Stomach (tissue), 19 donors: ENCODE measurements at places on chromosomes 11 and 22.
A peak's percentile ranks its signal among the peaks of the same experiment; 100 is the strongest.

DNA sequence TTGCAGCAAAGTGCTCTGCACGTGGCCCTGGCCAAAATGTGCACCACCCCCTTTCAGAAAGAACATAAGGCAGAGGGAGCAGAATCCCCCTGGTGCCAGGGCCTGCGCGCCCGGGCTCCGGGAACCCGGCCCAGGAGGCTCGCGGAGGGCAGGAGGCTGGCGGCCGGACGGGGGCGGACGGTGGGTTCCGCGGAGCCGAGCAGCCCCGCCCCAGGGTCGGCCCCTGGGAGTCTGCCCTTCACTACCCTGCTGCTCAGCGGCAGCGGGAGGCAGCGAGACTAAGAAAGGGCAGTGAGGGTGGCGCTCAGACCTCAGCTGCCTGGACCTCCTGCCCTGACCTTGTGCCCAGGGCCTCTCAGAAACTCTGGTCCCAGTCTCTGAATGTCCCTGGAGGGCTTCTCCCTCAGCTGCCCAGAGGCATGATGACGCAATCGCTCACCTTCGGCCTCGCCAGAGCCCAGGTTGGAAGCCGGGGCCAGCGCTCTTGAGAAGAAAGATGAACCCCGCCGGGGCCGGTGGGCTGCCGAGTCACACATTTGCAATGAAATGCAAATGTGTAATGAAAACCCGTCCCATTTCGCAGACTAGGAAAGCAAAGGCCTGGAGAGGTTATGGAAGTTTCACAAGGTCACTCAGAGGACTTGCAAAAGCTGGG, 1.1 kb upstream of the CLMP start:
- no peak for DNase-seq

DNA sequence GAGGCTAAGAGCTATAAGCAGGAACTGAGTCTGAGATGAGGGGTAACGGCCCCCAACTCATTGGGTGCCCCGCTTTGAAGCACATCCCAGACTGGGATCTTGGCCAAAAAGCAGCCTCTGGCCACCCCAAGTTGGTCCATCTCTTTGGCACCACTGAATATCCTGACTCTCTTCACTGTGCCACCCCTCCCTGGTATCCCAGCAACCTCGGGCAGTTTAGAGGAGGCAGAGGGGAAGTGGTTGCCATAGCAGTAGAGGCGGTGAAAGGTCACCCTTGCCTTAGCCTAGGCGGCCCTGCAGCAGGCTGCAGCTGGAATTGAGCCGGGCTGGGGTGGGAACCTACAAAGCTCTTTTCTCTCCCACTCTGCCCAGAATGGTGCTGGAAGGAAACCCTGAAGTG, 1.1 kb downstream of the PELI3 start:
- peak; percentile 82 for DNase-seq

DNA sequence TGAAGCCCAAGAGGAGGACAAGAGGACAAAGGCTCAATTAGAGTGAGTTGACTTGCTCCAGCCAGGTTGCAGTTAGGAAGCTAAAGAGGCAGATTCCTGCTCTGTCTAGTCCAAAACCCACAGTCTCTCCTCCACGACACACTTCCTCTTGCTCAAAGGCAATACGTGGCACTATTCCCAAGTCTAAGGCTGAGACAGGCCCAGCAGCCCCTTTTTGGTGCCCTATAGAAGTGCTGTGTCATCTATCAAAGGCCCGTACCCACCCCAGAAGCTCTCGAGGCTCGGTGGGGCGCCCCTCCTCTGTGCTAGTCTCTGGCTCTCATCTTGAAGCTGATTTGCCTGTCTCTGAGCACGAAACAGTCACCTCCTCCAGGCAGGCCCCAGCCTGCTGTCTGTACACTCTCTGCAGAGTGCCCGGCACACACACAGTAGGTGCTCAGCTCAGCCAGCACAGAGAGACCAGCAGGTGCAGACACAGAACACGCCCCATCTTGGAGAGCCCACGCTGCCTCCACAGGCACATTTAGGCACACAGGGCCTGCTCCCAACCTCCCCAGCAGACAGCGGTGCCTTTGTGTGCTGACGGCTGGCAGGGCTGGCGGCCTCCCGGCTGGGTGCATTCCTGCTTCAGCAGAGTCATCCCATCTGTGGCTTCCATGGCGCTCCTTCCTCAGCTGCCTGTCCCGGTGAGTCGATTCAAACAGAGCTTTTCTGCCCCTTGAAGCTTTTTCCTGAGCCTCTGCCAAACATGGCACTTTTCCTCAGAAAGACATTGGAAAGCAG, 52.8 kb downstream of the MYH9 start:
- no peak for DNase-seq

DNA sequence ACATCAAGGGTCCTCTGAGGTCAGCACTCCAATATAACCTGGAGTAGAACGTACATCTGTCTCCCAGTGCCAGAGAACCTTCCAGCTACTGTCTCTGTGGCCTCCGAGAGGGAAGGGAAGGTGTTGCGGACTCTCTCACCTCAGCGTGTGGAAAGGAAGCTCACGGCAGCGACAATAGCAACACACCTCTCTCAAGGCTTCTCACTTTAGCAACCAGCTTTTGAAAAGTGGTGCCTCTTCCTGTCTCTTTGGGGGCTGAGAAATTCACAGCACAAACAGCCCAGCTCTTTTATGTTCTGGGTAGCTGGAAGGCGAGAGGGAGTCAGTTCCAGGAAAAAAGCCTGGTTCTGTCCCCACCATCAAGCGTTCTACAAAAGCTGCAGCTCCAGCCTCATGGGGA, 156.9 kb upstream of the TBCEL start:
- no peak for DNase-seq

DNA sequence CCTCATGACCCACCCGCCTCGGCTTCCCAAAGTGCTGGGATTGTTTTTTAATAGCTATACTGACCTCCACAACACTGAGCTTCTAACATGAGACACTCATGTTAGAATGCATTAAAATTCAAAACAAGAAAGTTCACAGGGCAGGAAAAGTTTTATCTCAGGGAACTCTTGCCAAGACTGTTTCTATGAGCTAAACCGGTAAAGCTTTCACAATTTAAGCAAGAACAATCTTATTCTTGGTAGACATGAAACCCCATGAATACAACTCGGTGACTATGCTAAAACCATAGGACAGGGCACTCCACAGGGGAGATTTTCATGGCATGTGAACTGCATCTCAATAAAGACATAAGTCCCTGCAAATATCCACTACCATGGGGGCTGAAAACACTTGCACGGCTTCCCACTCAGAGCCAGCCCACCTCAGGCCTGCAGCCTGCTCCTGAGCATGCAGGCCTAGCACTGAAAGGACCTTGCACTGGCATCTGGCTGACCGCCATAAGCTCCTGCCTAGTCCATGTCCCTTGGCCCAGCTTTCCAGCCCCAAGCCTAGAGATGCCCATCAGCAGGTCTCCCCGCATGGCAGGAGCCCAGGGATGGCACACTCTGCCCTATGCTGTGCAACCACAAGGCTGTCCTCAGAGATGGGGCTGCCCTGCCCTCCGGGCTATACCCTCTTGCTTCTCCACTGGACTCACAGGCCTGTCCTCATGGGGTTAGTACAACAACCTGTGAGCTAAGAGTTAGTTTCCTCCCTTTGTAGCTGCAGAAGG, 58.4 kb downstream of the DGCR2 start:
- no peak for DNase-seq

DNA sequence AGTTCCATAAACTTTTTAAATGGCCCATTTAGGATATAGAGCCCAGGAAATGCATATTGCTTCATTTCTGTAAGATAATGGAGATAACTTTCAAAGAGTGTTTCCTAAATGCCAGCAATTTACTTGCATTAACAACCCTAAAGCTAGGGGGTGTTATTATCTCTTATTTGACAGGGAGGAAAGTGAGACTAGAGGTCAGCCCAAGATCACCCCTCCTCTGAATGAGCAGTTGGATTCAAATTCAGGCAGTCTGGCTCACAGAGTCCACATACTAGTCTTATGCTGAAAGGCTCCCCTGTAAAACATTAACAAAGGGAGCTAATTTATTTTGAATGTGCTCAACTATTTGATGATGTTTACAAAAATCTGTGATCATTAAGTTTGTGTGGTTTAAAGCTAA, 49.9 kb upstream of the TRIM77 start:
- no peak for DNase-seq

DNA sequence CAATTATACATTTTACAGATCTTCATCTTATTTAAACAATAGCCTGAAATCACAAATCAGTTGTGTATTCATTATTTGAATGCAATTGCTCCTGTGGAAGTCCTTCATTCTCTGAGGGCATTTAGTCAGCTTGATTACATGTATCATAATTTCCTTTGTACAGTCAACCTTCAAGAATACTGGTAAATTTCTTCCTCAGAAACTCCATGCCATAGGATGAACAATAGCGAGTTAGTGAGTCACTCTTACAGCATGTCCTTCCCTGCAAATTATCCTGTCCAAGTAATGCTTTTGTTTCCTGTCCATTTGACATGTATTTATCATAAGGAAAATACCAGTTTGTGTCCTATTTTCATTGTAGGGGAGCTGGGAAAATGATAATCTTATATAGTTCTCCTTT, 3.8 kb downstream of the OR10S1 start:
- no peak for DNase-seq

GRCh38 chr11:115287266-115287665, 216.9 kb downstream of the CADM1 start:
- no peak for DNase-seq

- DNase-seq: peak; percentile 28
These were observed 223.8 kb downstream of the BLID start for GRCh38 chr11:121892131-121892681.

DNA sequence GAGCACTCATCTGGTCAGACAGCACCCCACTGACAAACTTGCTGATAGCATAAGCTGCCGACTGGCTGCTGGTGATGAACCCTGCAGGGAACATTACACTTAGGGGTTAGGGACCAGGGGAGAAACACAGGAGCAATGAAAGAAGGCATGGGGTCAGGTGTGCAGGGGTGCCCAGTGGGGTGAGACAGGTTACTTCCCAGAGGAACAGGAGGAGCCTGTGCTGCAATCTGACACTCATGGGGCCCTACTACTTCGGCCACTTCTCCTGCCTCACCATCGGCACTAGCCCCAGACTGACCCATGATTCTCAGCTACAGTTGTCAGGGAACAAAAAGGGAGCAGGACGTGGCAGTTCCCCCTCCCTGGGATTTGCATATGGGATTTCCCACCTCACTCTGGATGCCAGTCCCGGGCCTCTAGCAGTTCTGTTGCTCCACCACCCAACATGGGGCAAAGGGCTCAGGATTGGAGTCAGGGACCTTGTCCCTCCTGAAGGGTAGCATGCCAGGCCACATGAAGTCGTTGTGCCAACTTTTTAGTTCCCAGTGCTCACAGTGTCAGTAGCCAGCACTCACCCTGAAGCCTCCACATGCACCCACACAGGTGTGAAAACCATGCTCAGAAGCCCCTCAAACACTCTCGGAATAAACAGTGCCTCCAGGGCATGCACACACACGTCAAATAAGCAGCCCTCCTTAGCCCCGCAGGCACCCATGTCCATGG, 2.2 kb downstream of the SLC37A4 start:
- no peak for DNase-seq

DNA sequence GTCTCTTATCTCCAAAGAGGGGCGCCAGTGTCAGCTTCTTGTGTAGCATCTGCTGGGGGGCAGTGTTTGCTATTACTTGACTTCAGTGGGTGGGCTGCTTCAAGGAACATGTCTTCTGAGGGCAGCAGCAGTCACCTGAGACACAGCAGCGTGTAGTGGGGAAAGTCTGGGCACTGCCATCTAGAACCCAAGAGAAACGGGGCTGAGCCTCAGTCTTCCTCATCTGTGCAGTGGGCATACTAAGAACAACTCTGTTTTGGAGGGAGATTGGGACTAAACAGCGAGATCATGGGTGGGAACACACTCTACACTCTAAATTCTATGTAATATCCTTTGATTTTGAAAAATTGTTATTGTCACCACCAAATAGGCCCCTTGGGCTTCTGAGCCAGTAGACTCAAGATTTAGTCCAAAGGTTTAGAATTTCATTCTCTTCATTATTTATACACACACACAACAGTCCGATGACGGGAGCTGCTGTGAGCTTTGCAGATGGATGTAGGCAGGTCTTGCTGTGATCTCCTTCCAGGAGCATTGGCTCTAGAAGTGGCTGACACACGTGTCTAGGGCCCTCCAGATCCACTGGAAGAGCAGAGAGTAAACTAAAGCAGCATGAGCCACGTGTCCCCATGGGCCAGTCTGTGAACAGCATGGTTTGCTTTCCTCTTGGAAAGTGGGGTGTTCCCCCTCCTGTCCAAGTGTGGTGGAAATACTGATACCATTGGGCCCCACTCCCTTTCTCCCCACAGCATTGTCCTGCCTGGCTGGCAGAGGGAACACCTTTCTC, 51.8 kb downstream of the TRAF6 start:
- no peak for DNase-seq

DNA sequence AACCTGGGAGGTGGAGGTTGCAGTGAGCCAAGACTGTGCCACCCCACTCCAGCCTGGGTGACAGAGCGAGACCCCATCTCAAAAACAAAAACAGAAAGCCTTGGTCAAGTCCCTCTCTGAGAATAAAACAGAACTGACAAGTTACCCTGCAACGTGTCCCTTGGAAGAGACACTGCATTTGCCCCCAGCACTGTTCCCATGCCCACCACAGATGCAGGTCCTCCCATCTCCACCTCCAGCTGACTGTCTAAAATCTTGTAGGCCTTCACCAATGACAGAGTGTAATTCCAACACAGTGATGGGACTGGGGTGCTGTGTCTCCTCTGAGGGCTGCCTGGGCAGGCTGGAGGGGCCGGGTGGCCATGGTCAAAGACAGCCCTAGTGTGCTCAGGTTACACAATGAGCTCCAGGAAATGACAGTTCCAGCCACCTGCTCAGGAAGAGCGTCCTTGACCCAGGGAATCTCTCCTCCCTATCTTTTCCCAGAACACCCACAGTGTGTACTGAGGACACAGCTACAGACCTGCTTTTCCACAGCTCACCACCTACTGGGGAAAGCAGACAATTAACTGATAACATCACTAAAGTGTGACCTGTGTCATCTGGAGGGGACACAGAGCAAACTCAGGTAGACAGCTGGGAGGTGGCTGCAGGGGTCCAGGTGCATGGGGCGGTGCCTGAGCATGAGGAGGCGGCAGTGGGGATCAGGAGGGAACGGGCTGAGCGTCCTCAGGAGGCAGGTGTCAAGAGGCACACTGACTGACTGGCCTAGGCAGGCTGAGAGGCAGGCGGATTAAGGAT, 56.4 kb downstream of the ARFGAP3 start:
- DNase-seq: no peak

- no peak for DNase-seq
These were observed 187.8 kb downstream of the MIAT start for GRCh38 chr22:26845021-26845743.

- DNase-seq: peak; percentile 8
These were observed 55.2 kb upstream of the WNT7B start for GRCh38 chr22:46031965-46032851.
